Naive B cell (primary cell): ENCODE measurements at places on chromosomes 6 and 20.

DNA sequence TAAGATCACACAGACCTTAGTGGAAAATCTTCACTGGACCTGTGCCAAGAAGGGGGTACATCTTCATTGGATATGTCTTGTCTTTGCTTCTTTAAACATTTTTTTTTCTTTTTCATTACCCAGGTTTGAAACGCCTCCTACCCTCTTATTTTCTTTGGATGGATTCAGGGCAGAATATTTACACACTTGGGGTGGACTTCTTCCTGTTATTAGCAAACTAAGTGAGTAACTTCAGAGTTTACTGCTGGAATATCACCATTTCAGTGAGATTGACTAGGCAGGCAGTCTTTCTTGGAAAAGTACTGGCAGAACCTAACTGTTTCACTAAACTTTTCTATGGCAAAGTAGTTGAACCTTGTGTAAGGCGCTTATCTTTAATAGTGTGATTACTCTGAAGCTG lies 47.0 kb downstream of the ENPP1 start:
- DNase-seq = no peak

DNA sequence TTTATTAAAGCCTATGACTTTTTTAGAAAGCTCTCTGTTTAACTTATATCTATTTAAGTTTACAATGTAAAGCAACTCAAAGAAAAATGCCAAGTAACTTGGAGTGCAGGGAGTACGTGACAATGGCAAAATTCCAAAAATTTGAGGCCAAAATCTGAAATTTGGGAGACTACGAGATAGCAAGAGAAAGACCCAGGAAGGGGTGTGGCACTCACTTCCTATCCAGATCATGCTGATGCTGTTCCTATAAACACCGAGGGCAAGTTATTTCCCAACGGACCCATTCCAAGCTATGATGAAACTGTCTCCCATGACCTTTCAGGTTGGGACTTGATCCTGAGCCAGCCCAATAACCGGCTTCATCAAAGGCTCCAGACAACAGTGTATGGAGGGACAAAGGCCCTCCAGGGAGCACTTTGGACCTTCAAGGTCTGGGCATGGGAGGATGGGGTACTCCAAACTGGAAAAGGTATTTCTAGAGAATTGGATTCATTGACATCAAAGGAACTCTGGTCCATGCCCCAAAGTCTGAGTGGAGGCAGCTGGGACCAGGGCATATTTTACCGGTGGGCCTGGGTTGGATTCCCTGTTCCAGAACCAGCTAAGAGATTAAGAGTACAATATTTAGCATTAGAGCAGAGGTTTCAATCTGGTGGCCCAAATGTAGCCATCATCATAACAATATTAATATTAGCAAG lies 15.7 kb upstream of the SLC13A3 start:
- no peak for DNase-seq

GRCh38 chr20:16672299-16672698 lies 57.5 kb upstream of the SNRPB2 start:
- no peak for DNase-seq

DNA sequence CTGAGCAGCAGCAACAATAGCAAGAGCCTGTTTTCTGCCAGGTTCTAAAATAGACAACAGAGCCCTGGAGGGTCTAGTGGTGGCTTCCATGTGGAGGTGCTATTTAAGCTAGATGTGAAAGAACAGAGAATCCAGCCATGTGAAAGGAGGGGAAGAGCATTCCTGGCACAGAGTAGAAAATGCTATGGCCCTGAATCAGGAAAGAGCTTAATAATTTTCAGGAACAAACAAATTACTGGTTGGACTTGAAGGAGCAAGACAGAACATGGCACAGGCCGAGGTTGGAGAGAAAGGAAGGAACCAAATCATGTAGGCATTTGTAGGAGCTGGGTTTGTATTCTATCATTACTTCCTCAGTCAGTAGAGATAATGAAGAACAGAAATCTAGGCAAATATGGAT lies 98.3 kb downstream of the AIG1 start:
- DNase-seq = no peak

- DNase-seq = no peak
These were observed 32.8 kb upstream of the HBS1L start for GRCh38 chr6:135087403-135087802.

DNA sequence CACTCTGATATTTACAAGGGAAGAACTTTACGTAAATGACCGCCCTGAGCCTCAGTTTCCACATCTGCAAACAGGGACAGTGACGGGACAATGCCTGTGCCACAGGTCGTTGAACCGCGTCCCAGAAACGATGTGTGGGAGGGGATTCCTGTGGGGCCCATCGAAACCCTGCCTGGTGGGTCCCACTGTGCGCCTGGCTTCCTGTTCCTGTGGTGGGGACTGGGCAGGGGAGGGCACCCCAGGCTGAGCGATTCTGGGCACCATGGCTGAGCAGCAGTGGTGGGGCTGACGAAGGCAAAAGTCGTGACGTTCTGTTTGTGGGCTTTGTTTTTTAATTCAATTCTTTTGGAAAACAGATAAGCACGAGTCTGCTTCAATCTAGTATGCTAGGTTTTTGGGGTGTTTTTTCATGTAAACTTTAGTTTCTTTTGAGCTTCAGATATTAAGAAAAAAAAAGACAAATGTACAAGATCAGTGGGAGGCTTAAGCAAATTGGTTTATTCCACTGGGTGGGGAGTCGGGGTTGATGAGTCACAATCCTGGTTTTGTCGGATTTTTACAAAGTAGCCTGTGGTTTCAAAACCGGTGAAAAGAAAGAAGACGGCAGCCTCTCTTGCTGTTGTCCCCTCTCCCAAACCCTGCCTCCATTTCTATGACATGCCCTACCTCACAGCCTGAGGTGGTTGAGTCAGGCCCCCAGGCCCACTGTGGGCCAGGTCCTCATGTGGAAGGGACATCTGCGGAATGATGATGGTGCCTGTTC lies 40.4 kb downstream of the GNAS-AS1 start:
- no peak for DNase-seq

GRCh38 chr20:53897884-53898555 lies 172.4 kb downstream of the BCAS1 start:
- no peak for DNase-seq

GRCh38 chr20:37943033-37943432 lies 40.1 kb downstream of the VSTM2L start:
- no peak for DNase-seq

DNA sequence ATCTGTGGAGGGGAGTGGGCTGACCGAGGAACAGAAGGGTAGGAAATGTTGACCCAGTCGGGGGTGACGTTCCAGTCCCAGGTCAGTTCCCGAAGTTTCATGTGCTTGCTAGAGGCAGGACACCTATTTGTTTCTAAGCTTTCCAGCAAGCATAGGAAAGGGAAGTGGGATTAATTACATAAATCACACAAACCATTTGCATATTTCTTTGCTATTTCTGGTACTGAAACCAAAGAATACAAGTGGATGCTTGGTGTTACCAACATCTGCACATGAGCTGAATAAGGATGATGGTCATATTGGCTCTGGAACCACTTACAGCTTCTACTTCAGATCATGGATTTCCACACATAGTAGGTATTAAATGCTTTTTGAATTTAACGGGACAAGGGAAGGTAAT lies 546.5 kb downstream of the PRKN start:
- no peak for DNase-seq

DNA sequence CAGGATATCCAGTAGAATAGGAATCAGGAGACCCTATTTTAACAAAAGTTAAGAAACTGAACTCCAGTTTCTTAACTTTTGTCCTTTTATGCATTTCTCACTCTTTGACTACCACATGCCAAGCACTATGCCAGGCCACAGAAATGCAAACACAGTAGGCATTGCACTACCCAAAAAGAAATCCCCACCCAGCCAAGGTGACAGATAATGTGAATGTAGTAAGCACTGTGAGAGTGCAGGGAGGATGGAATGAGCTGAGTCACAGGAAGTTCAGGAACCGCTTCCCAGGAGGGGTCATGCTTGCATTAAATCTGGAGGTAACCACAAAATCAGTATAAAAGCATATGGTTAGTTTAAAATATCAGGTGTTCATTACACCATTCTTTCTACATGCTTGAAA lies 20.1 kb upstream of the FAM83C start:
- no peak for DNase-seq

DNA sequence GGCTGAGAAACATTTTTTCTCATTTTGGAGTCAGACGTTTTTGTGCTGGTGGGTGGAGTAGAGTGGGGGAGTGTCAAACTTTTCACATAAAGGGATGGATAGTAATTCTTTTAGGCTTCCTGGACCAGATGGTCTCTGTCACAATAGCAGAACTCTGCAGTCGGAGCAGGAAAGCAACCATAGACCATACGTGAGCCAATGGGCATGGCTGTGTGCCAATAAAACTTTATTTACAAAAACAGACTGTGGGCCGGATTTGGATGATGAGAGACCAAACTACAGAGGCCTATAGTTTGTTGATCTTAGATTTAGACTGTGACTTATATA lies 70.8 kb upstream of the SLC22A23 start:
- no peak for DNase-seq

DNA sequence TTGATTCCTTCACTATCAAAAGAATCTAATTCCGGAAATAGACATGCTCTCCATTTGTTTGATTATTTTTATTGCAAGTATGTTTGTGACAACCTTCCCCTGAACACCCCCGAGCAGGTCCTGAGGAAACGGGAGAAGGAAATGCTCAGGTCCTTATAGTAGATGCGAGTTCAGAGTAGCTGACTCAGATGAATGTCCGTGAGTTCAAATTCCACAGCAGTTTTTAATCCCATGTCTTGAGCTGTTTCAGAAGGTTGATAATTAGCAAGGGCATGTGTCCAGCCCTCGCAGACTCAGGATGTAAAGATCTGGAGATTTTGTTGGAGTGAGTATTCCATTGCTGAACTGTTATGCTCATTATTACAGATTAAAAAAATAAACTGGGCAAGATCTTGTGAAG lies 169.3 kb downstream of the BCAS1 start:
- no peak for DNase-seq

GRCh38 chr20:32743237-32744112 lies at the start of gene COMMD7:
Gene COMMD7, minus strand, starts transcription at chr20:32743467. Its CDS starts 76 bp downstream, at chr20:32743391.
- DNase-seq = peak; percentile 70
